Stomach (tissue), 19 donors: ENCODE measurements at places on chromosomes 3 and 15.

DNA sequence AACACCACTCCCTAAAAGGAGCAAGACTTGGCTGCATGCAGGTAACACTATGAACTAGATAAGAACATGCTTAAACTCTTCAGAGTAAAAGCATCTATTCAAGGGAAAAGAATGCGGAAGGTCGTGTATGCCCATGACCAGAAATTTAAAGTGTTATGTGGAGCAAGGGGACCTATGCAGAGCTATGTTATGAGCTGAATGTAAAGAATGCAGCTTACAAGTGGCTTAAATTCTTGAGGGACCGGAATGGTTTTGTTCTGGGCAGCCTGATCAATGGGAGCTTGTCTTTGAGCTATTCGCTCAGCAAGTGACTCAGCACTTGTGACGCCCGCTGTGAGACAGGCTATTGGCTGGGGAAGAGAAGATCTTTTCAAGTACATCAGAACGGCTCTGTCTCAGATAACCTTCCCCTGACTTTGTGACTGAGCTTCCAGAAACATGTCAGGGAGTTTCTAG is 367.5 kb upstream of the THBS1 start:
- peak; percentile 38 for DNase-seq
- H3K4me1 ChIP-seq: peaks cover 9% of the 10 kb centered on the region
- H3K27me3 ChIP-seq: no peaks in the 10 kb centered on the region
- no peaks in the 10 kb centered on the region for H3K36me3 ChIP-seq
- no peak overlapping the region for H3K27ac ChIP-seq
- no peak overlapping the region for H3K4me3 ChIP-seq

GRCh38 chr3:191220908-191221307 is 21.9 kb downstream of the OSTN start:
- no peak overlapping the region for H3K4me3 ChIP-seq
- H3K4me1 ChIP-seq: no peaks in the 10 kb centered on the region
- H3K27ac ChIP-seq: no peak overlapping the region
- DNase-seq: no peak

GRCh38 chr3:137349557-137350348 is 392.0 kb downstream of the IL20RB start:
- no peak overlapping the region for H3K4me3 ChIP-seq
- no peak for DNase-seq

DNA sequence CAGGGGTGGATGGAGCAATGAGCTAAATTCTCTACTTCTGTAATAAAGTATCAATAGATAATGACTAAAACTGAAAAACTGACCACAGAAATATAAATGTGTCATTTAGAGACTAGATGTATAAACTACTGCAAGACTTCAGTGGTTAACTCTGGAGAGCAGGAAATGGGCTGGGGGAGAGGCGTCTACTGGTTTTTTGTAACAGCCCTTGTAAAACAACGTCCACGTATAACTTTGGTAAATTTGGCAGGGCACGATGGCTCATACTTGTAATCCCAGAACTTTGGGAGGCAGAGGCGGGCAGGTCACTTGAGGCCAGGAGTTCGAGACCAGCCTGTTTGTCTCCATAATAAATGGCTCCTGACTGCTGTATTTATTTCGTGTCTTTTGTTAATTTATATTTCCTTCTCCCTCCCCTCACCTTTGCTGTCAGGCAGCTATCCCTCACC is 12.5 kb downstream of the RAB27A start:
- H3K27me3 ChIP-seq: no peaks in the 10 kb centered on the region
- no peak for DNase-seq
- H3K4me1 ChIP-seq: peaks cover 31% of the 10 kb centered on the region

DNA sequence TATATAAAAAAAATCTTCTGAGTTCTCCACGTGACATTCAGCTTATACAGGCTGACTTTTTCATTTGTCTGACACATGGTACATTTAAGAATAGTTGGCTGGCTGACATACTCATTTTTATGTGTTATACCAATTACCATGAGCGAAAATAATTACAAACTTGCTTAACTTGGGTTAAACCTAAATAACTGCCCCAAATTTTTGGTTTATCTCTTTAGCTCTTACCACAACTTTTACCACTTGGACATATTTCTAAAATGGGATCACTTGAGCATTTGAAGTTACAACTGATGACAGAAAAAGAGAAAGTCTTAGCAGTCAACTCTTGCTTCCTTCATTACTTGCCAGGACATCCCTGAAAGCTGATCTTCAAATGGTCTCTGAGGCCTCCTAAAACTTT is 618.1 kb downstream of the RBMS3 start:
- no peak for DNase-seq
- H3K4me1 ChIP-seq: no peaks in the 10 kb centered on the region
- H3K27ac ChIP-seq: no peak overlapping the region
- no peak overlapping the region for H3K4me3 ChIP-seq
- H3K27me3 ChIP-seq: no peaks in the 10 kb centered on the region

- DNase-seq: no peak
- H3K4me1 ChIP-seq: peaks cover 26% of the 10 kb centered on the region
- no peak overlapping the region for H3K4me3 ChIP-seq
- H3K27me3 ChIP-seq: no peaks in the 10 kb centered on the region
- no peak overlapping the region for H3K27ac ChIP-seq
These were observed 10.4 kb upstream of the MESP2 start for GRCh38 chr15:89765694-89766093.

DNA sequence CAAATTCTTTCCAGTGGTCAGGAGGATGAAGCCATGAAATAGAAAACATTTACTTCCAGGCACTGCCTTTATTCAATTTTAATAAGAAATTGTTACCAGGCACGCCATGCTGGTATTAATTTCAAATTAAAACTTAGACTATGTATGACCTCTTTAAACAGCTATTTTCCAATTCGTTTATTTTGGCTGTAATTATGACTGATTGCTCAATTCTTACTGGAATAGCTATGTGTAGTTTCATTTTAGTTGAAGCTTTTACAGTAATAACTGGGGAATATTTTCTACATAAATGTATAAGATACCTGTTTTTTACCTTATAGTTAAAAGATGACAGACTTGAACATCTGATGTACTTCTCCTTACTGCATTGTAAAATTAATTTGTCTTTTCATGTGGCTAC is 480.0 kb upstream of the GOLIM4 start:
- no peaks in the 10 kb centered on the region for H3K36me3 ChIP-seq
- no peak for DNase-seq
- no peaks in the 10 kb centered on the region for H3K4me1 ChIP-seq
- H3K4me3 ChIP-seq: no peak overlapping the region
- H3K27me3 ChIP-seq: no peaks in the 10 kb centered on the region
